Tibial nerve (tissue), 4 donors: ENCODE measurements at places on chromosomes 3 and 15. TPM values are rescaled to one million over a fixed set of nuclear protein-coding genes. Genes with fewer than 3 reads are reported as not detected.

DNA sequence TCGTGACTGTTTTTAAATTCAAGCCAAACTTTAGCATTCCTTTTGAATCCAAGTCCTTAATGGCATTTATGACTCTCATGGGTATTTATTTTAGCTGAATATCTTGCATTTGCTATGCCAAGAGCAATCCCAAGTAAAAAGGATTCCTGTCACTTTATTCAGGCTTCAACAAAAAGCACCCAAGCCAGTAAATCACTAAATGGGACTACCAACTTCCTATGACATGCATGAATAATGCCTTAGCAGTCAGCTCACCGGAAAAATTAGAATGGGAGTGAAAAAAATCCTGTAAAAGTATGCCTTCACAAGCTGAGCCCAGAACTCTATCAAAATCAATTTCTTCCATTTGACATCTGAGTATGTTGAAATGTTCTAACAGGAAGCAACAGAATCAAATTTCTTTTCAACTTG is 1297.9 kb downstream of the ROBO2 start:
- no peaks in the 10 kb centered on the region for H3K4me1 ChIP-seq
- DNase-seq = no peak
- H3K4me3 ChIP-seq = no peak overlapping the region
- no peaks in the 10 kb centered on the region for H3K36me3 ChIP-seq

DNA sequence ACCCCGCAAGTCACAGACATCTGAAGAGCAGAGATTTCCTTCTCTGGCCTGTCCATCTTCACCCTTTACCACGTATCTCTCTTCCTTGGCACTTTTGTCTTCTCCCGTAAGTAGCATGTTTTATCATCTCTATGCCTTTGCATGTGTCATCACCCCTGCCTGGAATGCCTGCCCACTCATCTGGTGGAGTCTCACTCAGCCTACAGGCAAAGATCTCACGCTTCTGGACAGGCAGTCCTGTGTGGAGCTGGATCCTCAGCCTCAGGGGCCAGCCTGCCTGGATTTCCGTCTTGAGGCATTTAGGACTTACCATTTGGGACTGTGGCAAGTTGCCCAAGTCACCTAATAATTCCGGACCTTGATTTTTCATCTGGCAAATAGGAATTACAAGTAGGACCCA is 114.3 kb upstream of the CACNA2D3 start:
- H3K4me3 ChIP-seq = no peak overlapping the region
- no peak overlapping the region for H3K27ac ChIP-seq
- H3K36me3 ChIP-seq = no peaks in the 10 kb centered on the region
- no peaks in the 10 kb centered on the region for H3K4me1 ChIP-seq
- no peaks in the 10 kb centered on the region for H3K27me3 ChIP-seq

GRCh38 chr3:98730338-98730737 is 32.8 kb upstream of the ST3GAL6 start:
- no peaks in the 10 kb centered on the region for H3K4me1 ChIP-seq
- DNase-seq = no peak
- H3K4me3 ChIP-seq = no peak overlapping the region
- H3K36me3 ChIP-seq = no peaks in the 10 kb centered on the region

DNA sequence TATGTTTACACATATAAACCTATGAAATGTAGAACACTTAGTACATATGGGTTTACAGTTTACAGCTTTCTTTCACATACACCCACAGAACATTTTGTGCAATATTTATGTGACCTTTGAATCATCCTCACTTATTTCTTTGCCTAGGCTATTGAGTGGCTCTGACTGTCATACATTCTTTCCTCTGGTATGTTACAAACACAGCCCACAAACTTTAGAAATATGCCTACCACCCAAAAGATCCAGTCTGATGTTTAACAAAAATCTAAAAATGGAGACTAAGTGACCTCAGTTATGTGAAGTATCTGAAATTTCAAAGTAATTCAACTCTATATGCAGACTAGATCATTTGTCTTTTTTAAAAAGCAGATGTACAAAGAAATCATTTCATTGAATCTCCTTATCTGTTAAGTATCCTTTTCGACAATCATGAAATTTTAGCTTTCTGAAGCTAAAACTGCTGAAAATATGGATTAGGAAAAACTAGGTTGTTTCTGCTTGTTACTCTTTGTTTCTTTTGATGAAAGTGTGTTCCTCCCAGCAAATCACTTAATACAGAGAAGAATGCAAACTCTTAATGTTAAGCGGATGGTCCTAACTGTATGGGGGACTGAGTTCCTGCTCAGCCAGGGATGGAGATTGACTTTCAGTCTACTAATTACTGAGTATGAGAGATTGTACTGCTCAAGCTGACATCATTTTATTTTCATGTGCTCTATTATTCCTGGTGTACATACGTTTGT is 27.7 kb downstream of the CCDC54 start:
- no peaks in the 10 kb centered on the region for H3K4me1 ChIP-seq
- no peak overlapping the region for H3K4me3 ChIP-seq
- H3K36me3 ChIP-seq = no peaks in the 10 kb centered on the region
- no peak for DNase-seq

- no peaks in the 10 kb centered on the region for H3K27me3 ChIP-seq
- no peak overlapping the region for H3K4me3 ChIP-seq
- no peak overlapping the region for H3K27ac ChIP-seq
Observed at GRCh38 chr3:120161902-120162301, 67.7 kb upstream of the GSK3B start.

- no peaks in the 10 kb centered on the region for H3K4me1 ChIP-seq
- H3K27me3 ChIP-seq = no peaks in the 10 kb centered on the region
- no peak overlapping the region for H3K27ac ChIP-seq
- peak overlapping the region; percentile 55 for H3K4me3 ChIP-seq
Observed at GRCh38 chr3:173584093-173584837, 186.7 kb downstream of the NLGN1 start.

GRCh38 chr3:127735767-127736693 is 63.3 kb downstream of the ABTB1 start:
- H3K4me3 ChIP-seq = no peak overlapping the region
- H3K36me3 ChIP-seq = no peaks in the 10 kb centered on the region
- H3K27ac ChIP-seq = peak overlapping the region; percentile 79

MGA gene
- 29.8 TPM for total RNA-seq

EID1 gene
- total RNA-seq = 314 TPM
